ENCODE measurements at places on chromosomes 2 and 18. TPM values are rescaled to one million over a fixed set of nuclear protein-coding genes. Genes with fewer than 3 reads are reported as not detected.

The STARD6 gene
- not detected for total RNA-seq

The UGT1A9 gene
- not detected for total RNA-seq

The CCDC93 gene
- 73.1 TPM for total RNA-seq

The TFCP2L1 gene
- not detected for total RNA-seq

Measured in CD4-positive, alpha-beta memory T cell (primary cell).